Stimulated activated CD8-positive, alpha-beta memory T cell treated with anti-CD3 and anti-CD28 coated beads, Interleukin-15, amount 100 ng/mL, for 24 hours (primary cell): ENCODE measurements at places on chromosomes 2 and 18.

DNA sequence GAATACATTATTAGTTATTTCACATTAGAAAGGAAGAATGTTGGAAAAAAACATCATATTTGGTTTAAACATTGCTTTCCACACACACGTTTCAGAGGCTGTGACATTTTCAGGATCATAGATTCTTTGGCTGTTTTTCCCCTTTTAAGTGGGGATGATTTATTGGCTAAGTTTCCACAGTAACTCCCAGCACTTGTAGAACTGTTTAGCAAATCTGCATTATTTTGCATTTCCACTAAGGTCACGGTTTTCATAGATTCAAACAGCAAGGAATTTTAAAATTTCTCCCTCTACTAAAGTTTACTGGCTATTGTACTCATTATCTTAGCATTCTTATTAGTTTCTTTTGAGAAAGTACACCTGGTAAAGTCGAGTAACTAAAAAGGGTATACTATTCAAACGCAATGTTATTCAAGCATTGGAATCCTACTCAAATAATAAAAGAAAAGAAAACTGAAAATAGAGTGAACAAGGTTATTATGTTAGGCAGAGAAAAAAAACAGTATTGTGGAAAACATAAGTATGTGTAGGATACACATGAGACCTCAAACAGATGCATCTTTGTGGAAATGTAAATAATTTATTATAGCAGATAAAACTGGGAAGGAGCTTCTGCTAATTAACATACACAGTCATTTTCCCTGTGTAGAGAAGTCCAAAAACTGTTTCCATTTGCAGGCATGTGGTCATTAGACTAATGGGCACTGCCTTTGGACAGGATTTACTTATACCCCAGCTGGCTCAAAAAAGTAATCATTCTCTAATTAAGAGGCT, 633.8 kb downstream of the NRXN1 start:
- no peak for DNase-seq

DNA sequence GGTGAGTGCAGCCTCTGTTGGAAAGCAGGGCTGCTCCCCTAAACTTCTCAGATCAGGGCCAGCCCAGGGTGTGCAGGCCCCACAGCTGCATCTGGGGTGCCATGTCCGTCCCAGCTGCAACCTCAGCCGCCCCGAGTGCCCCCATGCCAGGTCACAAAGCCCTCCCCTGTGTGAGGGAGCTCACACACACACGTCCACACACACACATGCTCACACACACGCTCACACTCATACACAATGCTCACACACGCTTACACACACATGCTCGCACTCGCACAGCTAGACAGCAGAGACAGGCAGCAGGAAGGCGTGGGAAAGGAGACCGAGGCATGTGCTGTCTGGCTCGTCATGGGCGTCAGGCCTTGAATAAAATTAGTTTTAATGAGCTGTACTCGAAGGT, 55.4 kb downstream of the ADI1 start:
- no peak for DNase-seq

DNA sequence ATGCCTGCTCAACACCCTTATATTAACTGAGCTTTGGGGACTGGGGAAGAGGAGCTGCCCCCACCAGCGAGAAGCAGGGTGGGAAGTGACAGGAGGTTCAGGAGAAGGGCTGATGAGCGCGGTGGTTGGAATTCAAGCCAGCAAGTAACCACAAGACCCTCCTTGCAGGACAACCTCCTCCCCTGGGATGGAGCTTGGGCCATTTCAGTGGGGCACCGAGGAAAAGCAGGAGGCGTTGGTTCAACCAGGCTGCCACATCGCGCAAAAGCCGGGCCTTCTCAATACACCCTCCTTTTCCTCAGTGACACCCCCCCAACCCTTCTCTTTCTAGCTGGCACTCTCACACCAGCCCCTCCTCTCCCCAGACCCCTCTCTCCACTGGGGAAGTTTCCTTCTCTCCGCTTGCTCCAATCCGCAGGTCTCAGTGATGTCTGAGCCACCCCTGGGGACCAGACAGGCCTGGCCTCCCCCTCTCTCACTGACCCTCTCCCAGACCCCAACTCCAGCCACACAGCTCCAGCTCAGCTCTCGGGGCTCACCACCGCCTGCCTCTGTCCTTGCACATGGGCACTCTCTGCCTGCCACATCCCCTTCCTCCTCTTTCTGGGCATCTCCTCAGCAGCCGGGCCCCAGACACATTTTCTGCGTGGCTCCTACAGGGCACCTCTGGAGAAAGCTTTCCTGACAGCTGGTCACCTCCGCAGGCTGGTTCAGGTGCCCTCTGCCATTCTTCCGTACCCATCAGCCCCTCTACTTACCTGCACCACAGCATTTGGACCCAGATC, 44.5 kb downstream of the KCNF1 start:
- DNase-seq, result no peak

GRCh38 chr18:40382197-40382596, 1572.8 kb upstream of the PIK3C3 start:
- DNase-seq, result no peak

GRCh38 chr2:71337776-71338175, 6.2 kb downstream of the ZNF638 start:
- no peak for DNase-seq

- DNase-seq, result no peak
Observed at GRCh38 chr2:208545403-208546042, 138.9 kb downstream of the PTH2R start.

- DNase-seq, result no peak
Observed at GRCh38 chr2:49959961-49960553, 805.7 kb upstream of the FSHR start.

DNA sequence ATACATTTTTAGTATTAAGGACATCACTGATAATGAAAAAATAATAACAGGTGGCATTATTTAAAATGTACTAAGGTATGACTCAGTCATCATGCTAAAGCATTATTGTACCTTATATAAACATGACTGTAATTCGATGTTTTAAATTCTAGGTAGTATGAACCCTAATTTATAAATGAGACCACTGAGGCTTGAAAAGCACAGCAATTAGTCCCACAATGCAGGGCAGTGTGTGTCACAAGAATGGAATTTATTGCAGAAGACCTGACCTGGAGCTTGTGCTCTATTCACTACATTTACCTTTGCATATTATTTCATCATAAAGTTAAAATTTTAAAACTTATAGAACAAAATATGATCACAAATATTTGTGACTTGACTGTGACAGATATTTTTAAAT, 358.5 kb upstream of the DSEL start:
- no peak for DNase-seq

- DNase-seq, result no peak
Observed at GRCh38 chr18:11095211-11095610, 54.2 kb downstream of the PIEZO2 start.

- DNase-seq, result no peak
Observed at GRCh38 chr2:174052584-174052976, 87.4 kb upstream of the SP3 start.

GRCh38 chr2:168030862-168031624, 216.4 kb downstream of the STK39 start:
- DNase-seq, result no peak

DNA sequence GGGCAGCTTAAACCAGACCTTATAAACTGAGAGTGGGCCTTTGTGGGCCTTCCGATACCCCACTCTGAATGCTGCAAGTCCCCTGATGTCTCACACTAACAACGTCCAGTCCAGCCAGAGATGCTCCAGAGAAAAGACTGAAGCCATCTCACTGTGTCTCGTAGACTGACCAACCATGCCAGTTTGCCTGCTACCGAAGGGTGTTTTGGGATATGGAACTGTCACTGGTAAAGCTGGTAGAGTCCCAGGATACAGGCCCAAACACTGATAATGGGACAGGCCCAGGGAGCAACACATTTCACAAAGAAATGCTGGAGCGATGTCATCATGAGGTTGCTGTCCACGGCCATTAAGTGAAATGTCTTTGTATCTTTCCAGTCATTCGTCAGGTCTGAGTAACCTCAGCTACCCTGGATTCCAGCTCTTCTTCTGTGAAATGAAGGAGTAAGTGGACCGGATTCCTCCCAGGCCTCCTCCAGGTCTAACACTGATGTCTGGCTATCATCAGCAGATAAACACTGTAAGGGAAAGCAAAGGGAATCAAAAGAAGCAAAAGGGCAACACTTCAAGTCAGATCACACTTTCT, 81.6 kb downstream of the SLC5A7 start:
- DNase-seq, result no peak

DNA sequence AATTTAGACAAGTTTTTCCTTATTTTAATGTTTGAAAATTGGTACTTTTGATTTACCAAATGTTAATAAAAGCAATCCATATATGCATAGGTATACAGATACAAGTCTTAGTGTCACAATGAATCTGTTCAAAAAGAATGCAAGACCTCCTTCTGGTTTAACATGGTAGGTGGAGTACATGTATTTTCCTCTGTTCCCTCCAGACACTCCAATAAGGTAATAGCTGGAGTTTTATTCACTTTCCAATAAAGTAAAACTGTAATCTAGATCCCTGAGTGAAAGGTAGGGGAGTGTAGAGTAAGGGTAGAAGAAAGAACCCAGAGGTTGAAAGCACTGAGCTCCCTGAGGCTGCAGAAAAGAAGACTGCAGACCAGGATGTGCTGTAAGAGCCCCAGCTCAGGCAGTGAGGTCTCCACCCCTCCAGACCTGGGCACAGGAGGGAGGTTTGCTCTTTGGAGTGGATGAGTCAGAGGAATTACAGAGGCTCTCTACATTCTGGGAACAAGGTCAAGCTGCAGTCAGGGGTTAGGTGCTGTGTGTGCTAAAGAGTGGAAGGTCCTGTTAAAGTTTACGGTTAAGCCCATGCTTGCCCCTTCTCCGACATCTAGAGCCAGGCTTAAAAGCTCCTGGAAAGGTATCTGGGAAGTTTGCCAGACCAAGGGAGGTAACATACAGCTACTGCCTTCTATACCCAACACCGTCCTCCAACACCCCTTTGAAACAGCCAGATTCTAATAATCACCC, 27.6 kb upstream of the STAT1 start:
- DNase-seq, result no peak

DNA sequence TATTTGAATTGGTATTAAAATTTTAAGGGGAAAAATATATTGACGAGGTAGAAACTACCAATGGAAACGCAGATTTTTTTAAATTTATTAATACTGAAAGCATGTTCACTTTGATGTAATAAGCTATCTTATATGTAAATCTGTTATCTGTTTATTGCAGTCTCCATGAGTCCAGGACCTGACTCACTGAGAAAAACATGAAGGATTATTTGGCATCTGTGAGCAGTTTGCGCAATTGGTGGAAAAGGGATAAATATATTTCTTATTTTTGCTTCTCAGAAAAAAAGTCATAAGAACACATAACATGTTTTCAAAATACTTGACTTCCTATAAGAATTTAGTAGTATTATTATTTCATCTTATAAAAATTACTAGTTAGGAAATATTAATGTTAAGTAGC, 561.4 kb downstream of the ADCYAP1 start:
- no peak for DNase-seq

DNA sequence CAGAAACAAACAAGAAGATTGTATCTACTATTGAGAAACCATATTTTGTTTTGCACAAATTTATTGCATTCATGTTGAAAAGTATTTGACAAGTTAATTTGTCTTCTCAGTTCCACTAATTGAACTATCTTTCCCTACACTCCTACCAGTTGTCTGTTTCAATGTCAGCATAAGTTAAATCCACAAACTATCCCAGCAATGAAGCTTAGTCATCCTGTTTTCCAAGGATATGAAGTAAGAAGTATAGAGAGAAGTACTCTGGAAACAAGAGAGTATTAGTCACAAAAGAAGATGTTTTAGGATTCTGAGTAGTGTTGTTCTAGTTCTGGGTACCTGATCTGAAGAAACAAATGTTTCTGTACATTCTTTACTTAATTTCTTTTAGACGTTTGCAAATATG, 261.6 kb upstream of the ZNF804A start:
- no peak for DNase-seq

DNA sequence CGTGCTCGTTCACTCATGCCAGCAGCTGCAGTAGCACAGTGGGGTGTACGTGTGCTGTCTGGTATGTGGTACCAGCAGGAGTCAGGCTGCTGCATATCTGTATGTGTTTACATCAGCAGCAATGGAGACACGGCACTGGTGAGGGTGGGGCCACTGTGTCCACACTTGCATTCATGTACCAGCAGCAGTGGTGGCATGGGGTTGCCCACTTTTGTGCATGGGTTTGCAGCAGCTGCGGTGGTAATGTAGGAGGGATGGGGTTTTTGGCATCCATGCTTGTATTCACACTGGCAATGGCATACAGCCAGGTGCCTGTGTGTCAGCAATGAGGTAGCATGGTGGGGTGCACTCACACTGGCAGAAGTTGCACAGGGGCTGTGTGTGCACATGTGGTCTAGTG, 187.8 kb downstream of the KCNJ3 start:
- no peak for DNase-seq

DNA sequence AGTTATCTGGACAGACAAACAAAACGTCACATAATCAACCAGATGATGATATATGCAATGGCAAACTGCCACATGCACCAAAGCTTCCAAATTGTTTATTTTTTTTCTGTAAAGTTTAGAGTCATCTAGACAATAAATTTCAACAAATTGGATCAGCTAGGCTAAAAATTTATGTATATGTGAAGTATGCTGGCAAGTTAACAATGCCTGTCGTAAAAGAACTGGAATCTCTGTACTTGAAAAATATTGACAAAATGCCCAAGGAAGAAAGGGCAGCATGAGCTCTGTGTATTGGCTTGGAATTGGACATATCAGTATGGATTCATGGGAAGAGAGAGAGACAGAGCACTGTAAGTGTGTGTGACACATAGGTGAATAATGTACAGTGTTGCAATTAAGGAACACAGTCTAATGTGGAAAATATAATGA, 309.8 kb downstream of the ERBB4 start:
- DNase-seq, result no peak

DNA sequence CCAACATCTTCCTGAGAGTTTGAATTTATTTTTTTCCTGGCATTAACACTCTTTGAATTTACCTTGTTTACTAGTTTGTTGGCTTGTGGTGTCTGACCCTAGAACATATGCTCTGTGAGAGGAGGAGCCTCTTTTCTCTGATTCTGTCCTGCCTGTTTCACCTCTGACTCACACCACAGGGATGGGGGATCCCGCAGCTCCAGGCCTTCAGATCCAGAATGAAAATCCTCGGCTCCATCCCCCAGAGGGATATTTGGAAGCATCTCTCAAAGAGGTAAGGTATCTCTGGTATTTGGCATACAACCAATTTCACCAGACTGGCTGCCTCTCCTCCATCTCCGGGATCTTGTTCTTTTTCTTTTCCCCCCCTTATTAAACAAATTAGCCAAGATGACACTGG, 104.7 kb downstream of the GPR39 start:
- no peak for DNase-seq

GRCh38 chr2:198591586-198591985, 787.2 kb downstream of the PLCL1 start:
- DNase-seq, result no peak

DNA sequence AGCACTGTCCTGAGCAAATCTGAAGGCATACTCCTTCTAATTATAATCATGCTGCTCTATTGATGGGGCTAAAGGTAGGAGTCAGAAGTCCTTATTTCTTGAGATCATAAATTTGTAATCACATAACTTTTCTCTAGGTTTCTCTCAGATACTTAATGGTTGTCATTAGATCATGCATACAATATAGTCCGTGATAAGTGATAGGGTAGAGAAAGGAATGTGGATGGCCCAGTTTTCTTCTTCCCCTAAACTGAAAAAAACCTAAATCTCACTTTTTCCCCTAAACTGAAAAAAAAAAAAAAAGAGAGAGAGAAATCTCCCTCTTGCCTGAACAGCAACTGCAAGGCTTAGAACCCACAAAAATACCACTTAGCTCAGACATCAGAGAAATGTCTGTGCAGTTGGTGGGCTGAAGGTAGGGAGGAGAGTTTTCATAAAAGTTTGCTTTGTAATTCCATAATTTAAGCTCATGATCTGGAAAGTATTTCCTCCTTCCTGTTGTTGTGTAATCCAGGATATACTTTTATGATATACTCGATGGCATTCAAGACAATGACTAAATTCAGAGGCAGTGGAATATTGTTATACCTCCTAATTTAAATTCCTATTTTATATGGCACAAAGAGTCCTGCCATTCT, 79.3 kb upstream of the ITPRID2 start:
- no peak for DNase-seq
